ENCODE measurements at places on chromosomes 5 and 9.

GRCh38 chr9:127608104-127608966, 3.7 kb upstream of the STXBP1 start:
- DNase-seq = peak; percentile 88

GRCh38 chr5:128116445-128116844, 32.9 kb downstream of the SLC12A2 start:
- no peak for DNase-seq

DNA sequence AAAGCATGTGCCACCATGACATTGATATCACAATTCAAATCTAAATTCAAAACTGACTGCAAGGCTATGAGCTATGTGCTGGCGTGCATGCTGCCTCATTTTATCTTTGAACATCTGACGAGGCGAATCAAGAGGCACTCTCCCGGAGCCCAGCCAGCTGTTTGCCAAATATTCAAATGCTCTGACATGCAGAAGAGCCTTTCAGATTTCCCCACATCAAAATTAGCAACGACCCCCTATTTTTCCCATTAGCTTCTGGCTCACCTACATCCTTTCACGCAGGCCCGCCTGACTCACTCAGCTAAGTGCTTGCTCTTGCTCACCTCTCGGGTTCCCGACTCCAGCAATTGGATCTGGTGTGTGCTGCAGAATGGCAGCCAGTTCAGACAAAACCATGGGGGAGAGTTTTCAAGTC, 159.0 kb downstream of the NR2F1-AS1 start:
- DNase-seq = peak; percentile 90

DNA sequence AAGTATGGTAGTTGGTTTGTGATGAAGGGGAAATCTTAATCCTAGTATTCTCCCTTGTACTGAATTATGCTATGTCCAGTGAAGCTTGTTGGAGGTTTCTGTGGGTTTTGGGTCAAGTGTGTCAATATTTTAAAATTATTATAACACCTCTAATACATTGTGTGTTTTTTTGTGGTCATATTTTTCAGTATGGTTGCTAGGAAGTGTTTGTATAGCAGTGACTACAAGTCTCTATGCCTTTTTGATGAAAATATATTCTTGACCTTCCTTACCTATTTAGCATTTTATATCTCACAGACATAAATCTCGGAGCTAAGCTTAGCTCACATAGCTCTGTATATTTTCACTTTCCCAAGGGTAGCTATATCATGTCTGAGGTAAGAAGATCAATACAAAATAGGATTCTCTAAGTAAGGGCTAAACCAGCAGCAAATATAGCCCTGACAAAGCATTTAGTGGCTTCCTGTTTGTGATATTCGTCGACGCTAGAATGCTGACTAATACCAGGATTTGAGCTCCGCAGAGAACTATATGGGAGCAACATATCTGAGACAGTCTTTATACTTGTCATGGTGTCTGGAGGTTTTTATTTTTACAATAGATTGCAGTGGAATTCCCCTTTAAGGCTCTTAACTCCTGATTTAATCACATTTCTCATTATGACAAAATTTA, 82.3 kb downstream of the MACIR start:
- no peak for DNase-seq

GRCh38 chr5:178532236-178532635, 58.0 kb downstream of the COL23A1 start:
- DNase-seq = no peak

- no peak for DNase-seq
Observed at GRCh38 chr9:19441730-19442129, 32.9 kb downstream of the ACER2 start.

DNA sequence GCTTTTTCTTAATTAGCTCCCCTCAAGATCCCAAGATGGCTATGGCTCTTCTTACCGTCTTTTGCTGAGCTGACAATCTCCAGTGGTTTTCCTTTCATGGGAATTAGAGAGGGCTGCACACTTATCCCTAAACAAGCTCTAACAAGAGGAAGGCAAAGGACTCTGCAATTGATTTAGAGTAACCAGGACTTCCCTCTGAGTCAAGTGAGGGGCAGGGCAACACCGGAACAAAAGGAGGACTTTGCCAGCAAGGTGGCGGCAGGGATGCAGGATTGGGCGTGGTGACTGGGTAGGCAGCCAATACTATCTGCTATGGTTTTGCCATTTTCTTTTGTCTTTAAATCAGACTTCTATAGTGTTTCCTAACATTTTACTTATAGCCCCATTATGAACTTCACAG, 9.8 kb downstream of the SLC44A1 start:
- no peak for DNase-seq
